ENCODE measurements at places on chromosomes 7 and 10.

DNA sequence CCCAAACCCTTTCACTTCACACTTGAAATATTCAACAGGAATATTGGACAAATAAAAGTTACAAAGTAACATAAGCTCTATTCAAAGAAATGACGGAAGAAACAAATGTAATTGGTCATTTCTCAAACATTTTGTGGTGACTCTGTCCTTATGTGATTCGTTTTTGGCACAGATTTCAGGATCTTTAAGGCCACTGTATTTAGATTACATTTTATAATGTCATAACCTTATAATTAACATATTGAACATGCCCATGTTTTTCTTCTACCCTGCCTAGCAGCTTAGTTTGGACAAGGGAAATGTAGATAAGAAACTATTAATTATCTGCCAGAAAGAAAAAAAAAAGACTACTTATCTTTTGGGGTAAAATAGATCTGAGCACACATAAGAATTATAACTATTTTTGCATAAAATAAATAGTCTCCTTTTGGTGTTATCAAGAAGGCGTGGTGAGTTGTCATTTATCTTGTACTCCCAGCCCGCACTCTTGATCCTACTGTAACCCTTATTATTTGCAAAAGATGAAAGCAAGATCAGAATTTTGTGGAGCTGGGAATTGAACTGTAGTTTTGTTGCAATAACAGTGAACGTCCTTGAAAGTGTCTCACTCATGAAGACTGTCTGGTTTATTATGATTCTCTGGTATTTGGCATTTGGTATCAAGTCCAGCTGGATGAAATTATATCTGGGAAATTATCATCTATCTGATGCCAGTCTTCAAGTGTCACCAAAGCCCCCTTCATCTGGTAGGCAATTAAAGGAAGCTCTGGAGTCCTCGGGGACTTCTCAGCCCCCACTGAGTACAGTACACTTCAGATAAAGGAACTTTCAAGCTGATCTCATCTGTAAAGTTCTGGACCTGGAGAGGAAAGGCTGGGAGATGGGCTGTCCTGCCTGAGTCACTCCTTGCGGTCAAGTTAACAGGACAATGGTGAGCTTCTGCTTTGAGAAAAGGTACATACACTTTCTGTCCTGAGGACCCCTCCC lies 175.7 kb upstream of the INHBA start:
- DNase-seq = no peak

GRCh38 chr7:121180436-121181063 lies 148.2 kb upstream of the WNT16 start:
- DNase-seq = peak; percentile 72

DNA sequence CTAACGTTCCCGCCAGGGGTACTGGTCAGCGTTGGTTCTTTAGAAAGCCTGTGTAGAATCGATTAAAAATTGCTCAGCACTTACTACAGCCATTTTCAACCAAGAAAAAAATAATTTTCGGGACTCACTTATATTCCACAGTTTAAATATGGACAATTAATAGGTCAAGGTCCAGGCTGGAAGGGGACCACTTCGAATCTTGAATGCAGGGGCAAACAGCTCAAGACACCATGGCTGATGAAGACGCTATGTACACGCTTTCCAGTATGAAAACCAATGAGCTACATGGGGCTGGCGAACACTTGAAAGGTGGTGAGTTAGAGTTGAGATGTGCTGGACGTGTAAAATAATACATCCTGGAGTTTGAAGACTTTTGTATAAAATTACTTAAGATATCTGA lies 87.2 kb downstream of the PRKCQ start:
- DNase-seq = no peak

DNA sequence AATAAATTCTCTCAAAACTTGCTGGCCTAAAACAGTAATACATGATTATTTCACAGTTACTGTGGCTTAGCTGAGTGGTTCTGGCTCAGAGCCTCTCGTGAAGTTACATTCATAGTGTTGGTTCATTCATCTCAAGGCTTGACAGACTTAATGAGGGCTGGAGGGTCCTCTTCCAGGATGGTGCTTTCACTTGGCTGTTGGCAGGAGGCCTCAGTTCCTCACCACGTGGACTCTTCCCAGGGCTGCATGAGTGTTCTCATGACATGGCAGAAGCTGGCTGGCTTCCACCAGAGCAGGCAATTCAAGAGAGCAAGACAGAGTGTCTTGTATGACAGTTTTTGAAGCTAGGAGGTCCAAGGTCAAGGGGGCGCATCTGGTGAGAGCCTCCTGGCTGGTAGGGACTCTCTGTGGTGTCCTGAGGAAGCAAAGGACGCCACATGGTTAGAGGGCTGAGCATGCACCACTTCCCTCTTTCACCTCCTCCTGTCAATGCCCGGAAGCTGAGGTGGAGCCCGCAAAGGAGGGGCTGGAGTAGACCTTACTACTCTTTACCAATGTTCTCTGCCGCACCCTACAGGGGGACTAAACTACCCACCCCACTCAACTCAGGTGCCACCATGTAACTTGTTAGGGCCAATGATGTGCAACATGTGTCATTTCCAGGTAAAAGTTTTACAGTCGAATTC lies 58.2 kb upstream of the YAE1 start:
- no peak for DNase-seq
